ENCODE measurements at places on chromosomes 4 and X. TPM values are rescaled to one million over a fixed set of nuclear protein-coding genes. Genes with fewer than 3 reads are reported as not detected.
A peak's percentile ranks its signal among the peaks of the same experiment; 100 is the strongest.

The HERC6 gene
- total RNA-seq = 16.4 TPM

The CTAG1A gene
- not detected for total RNA-seq

The MAGEE1 gene
- 2.3 TPM for total RNA-seq

DNA sequence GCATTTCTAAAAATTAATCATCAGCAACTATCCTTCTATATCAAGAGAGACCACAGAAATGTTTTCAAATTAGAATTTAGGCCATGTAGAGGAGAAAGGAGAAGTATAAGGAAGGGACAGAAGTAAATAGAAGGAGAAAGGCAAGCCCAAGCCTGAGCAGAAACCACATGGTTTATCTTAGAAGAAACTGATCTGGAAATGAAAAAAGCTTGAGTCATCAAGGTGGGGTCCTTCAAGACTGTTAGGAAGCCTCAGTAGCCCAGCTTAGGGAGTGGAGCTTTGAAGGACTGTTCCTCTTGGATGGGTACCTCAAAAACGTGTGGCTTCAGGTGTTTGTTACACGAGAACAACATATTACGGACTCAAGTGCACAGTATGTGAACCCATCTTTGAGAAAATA is 4.5 kb downstream of the BMX start:
- DNase-seq = no peak

DNA sequence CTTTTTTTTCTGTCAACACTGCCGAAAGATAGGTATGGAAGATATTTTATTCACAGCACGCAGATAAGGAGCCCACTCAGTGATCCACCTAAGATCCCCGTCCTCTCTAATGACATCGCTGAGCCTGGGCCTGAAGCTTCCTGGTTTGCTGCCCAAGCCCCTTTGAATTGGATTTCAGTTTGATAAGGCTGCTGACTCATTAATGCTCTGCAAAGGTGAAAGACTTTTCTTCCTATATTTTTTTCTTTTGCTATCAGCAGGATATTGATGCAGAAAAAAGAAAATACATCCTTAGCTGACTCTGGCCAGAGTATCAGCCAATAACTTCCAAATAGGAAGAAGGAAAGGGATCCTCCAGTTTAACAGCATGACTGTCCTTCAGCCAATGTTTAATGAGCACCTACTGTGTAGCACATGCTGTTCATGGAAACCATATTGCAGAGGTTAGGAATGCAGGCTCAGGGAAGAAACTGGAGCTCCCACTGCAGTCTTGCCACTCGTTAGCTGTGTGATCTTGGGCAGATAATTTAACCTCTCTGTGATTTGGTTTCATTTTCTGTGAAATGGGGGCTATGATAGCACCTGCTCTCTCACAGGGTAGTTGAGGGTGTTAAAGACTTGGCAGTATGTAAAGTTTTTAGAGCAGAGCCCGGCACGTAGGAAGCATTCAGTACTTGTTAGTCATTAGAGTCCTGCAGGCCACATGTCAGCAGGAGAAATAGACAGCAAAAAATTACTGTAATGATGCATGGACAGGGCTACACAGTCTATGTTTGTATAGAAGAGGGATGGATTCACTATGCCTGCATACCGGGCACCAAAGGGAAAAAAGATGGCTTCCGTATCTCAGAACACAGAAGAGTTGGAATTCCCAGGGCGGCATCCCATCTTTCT is 39.3 kb downstream of the EVC start:
- no peak for DNase-seq

DNA sequence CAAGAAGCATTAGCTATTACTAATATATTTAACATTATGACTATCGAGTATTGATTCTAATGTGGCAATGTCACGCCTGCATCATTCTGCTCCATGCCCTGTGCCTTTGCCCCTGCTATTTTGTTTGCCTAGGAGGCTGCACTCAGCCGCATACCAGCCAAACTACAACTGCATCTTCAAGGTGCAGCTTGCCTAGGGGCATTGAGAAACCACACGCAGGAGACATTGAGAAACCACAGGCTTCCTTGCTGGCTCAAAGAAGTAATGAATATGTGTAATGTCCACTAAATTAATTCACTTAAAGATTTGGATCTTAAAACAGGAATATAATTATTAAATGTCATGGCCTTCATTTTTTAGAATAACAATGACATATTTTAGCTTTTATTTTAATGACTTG is 683.6 kb upstream of the TENM3 start:
- DNase-seq = no peak

GRCh38 chr4:54976682-54977081 is 148.7 kb downstream of the KDR start:
- no peak for DNase-seq

DNA sequence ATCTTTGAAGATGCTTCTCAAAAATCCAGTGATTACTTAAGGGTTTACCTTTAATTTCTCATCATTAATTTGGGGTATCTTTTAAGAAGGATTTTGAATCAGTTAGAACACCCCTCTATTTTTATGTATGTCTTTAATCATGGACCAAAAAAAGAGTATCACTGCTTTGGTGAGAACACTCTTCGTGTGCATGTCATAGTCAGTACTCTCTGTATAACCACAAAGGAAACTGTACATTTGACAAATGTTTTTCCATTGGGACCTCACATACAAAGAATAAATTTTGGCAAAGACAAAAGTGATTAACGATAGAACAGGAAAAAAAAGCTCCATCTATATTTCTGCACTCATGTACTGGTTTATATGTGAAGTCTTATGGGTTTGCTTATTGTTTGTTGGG is 31.3 kb downstream of the FAM241A start:
- no peak for DNase-seq

DNA sequence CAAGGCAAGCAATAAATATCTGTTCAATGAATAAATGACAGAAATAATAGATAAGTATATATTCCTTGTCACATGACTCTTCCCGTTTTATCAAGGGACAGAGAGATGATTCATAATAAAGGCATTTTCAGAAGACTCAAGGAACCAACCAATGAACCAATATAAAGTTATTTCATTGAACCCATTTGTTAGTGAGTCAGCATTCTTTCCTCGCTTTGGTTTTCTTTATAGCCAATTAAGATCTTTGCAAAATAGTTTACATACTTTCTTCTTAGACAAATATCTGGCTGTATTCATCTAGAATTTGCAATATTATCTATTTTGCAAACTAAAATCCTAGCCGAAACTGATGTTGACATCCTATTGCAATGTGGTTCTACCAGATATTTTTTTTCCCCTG is 269.4 kb downstream of the IL15 start:
- peak; percentile 12 for DNase-seq

- no peak for DNase-seq
Measured at GRCh38 chr4:97670703-97671269, 472.5 kb downstream of the STPG2 start.

DNA sequence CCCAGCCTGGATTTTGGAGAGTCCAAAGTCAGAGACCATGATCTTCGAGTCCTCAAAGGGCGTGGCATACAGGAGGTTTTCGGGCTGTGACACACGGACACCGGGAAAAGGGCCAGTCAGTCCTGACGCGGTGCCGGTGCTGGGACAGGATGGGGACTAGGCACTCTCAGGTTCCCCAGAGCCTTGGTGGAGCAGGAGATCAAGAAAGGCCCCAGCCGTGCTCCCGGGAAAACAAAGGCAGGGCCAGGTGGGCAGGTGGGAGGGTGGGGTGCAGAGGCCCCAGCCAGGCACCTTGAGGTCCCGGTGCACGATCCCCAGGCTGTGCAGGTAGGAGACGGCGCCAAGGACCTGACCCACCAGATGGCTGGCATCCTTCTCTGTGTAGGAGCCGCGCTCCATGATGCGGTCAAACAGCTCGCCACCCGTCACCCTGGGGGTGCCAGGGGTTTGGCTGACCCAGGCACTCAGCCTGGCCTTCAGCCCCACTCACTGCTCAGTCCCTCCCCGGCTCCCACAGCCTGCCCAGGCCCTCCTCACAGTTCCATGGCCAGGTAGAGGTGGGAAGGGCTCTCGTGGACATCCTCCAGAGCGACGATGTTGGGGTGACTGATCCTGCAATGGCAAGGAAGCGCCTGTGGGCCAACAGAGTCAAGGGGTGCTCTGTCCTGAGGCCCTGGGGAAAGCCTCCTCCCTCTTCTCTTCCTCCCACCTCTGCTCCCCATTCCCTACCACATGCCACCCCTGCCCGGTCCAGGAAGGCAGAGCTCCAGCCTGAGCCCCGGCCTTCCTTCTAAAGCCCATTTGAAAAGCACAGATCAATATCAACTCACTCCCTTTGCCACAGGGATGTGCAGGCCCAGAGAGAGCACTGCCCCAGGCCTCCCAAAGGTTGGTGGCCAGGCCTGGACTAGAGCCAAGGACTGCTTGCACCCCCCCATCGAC is 1.8 kb downstream of the PNCK start:
- DNase-seq = no peak

DNA sequence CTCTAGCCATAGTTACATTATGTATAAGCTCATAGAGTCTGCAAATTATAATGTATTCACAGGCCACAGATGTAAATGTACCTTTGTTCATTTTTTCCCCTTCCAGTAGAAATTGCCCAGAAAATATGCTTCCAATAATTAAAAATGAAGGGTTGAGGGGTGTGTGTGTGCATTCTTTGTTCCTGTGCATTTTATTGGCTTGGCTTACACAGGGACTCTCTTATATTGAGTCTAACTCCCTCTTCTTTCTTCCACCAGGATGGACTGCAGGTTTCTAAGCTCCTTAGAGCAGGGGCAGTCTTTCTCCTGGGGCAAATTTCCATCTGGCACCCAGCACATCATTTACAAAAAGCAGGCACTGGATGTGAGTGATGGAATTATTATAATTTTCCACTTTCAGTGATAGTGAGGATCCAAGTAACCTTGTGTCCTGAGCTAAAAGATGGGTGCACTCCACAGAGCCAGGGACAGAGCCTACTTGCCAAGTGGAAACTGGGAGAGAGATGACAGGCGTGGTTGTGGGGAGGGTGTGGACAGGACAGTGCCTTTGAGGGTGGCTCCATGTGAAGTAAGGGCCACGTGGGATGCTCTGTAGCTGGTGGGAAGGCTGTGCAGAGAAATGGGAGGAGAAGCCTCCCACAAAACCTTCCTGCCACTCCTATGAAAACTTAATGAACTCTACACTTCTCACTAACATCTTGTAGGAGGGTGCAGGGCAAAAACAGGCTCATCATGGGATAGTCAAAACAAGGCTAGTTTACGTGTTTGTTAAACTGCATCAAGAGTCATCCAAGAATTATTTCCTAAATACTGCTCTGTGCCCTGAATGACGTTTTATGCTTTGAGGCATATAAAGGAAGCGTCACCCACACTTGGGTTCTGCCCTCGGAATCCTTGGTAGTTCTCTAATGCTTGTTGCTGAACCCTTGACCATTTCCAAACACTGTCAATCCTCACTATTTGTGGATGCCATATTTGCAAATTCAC is 16.0 kb downstream of the IGFBP7 start:
- DNase-seq = no peak

GRCh38 chr4:138049355-138049754 is 192.8 kb downstream of the SLC7A11 start:
- DNase-seq = no peak

- no peak for DNase-seq
Measured at GRCh38 chr4:30696191-30696590, 24.0 kb upstream of the PCDH7 start.

DNA sequence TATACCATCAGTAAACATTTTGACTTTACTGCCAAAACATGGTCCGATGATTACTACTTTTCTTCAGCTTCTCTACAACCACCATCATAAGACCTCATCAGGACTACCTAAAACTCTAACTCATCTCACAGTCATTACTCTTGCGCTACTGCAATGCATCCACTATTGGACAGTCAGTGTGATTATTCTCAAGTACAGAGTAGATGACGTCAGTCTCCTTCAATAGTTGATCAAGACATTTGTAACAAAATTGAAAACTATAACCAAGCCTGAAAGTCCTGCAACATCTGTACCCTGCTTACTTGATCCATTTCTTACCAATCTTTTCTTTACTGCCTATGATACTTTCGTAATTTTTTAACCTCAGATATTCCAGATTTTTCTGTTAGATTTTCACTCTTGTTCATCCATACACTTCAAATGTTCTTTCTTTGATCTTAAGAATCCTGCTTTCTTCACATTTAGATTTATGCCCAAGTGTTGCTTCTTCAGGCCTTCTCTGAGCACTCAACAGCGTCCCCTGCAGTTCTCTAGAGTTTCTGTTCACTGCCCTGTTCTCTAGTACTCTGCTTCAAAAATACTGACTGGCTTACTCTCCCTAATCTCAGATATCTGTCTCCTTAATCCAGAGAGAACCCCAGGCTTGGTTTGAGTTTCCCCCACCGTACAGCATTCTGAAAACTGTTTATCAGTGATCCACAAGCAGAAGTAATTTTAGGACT is 1517.6 kb downstream of the STIM2 start:
- DNase-seq = no peak

GRCh38 chr4:122705009-122705408 is 27.5 kb upstream of the BBS12 start:
- DNase-seq = no peak

- DNase-seq = no peak
Measured at GRCh38 chrX:130106071-130106470, 4.2 kb downstream of the ELF4 start.
